GM12878 (cell line): ENCODE measurements at places on chromosomes 2 and 18. TPM values are rescaled to one million over a fixed set of nuclear protein-coding genes. Genes with fewer than 3 reads are reported as not detected.
A peak's percentile ranks its signal among the peaks of the same experiment; 100 is the strongest.

DNA sequence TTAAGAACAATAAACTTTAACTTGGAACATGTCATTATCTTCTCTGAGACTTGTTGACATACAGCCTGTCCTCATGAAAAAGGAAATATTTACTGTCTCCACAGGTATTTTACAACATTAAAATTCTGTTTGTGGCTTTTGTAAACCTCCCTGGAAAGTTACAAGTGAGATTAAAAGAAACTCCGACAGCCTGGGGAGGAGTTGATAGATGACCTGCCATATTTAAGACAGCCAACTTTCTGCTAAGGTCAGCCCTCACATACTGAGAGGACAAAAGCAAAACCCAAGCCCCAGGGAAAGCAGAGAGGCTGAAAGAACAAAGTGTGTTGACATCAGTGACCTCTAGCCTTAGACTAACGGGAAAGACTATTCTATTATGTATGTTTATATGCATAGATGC, 350.2 kb downstream of the RIT2 start:
- no peak for DNase-seq

GRCh38 chr2:205139822-205140463, 542.4 kb upstream of the NRP2 start:
- DNase-seq = no peak

GRCh38 chr2:72923833-72924352, 6.6 kb downstream of the EMX1 start:
- no peak for DNase-seq

DNA sequence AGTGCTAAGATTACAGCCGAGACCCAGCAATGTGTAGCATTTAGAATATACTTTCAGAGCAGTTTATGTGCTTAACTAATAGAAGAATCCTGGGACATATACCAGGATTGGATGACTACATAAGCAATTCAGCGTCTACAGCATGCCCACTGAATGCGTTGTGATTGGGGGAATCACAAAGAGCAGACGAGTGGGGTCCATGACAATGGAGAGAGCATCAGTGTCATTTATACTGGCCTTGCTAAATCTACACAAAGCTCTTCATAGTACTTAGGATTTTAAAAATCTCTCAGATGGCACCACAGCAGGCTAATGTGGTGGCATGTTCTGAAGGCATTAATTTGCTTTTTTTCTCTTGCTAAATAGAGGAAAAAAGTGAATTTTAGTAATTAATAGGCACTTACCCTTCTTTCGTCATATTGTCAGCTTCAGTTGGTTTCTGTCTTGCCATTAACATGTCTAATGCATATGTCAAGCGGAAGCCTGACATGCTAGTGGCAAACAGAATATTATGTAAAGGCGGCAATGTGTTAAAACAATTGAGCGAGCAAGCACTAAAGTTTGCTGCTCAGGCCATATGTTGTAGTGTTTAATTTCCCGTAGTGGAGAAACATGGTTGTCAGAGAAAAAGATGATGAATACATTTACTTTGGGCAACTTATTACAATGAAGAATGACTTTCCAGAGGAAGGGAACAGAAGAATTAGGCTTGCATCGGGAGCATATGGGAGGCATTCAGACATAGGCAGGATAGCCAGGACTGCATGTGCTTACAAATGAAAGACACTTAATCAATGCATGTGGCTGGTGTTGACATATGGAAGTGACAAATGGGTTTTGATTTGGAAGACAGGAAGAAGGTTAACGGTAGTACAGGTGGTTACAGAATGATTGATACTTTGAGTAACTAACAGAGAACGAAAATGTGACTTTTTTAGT, 145.2 kb downstream of the ICOS start:
- no peak for DNase-seq

DNA sequence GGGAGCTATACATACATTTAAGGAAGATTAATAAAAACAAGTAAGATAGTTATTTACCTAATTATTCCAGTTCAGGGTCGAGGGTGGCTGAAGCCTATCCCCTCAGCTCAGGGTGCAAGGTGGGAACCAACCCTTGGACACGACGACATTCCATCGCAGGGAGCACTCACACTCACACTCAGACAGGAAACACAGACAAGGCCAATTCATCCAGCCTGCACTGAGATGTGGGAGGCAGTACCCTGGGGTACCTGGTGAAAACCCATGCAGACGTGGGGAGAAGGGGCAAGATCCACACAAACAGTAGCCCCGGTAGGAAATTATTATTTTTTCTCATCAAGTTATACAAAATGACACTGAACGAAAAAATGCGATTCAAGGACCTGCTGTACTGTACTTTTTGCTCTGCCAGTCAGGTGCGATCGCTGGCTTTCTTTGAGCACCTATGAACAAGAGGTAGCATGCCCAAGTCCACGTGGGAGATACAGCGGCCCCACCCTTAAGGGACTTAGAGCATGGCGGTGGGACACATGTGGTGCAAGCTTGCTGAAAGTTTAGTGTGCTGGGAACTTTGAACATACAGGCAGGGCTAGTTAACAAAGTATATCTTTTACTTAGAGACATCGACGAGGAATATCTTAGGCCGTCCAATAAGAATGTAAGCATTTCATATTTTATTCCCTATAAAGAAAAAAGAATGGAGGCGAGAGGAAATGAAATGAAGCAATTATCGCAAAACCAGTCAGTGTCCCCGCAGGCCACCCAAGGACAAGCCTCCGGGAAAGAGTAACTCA, 624 bp downstream of the METTL8 start:
- no peak for DNase-seq

DNA sequence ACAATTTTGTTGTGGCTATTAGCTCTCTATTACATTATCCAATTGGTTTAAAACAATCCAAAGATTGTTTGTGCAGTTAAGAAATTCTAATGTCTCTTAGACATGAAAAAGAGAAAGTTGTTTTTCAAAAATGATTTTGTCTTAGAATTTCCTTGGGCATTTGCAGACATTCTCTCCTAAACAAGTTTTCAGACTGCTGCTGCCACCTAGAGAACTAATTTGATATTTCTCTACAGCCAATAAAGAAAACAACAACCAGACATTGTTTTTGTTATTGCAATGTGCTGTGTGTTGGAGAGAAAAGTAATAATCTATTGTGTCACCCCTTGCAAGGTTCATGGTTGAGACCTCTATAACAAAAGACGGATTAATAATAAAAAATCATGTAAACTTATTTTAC, 119.0 kb upstream of the SYT4 start:
- no peak for DNase-seq

DNA sequence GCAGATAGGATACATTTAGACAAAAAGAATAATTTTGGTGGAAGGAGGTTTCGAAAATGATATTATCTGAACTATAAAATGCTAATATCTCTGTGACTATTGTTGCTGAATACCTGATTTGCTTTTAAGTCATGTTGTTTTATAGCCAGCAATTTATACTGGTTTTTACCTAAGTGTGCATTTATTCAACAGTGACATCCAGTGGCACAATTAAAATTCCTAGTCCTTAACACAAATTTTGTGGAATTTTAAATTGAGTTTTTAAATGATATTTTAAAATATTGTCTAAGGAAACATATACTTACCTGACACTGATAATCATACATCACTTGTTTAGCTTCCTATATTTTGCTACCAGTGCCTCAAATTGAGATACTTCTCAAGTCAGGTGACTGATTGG, 144.8 kb downstream of the ARHGAP28 start:
- DNase-seq = no peak

GRCh38 chr18:24586662-24587360, 126.4 kb downstream of the HRH4 start:
- DNase-seq = no peak

DNA sequence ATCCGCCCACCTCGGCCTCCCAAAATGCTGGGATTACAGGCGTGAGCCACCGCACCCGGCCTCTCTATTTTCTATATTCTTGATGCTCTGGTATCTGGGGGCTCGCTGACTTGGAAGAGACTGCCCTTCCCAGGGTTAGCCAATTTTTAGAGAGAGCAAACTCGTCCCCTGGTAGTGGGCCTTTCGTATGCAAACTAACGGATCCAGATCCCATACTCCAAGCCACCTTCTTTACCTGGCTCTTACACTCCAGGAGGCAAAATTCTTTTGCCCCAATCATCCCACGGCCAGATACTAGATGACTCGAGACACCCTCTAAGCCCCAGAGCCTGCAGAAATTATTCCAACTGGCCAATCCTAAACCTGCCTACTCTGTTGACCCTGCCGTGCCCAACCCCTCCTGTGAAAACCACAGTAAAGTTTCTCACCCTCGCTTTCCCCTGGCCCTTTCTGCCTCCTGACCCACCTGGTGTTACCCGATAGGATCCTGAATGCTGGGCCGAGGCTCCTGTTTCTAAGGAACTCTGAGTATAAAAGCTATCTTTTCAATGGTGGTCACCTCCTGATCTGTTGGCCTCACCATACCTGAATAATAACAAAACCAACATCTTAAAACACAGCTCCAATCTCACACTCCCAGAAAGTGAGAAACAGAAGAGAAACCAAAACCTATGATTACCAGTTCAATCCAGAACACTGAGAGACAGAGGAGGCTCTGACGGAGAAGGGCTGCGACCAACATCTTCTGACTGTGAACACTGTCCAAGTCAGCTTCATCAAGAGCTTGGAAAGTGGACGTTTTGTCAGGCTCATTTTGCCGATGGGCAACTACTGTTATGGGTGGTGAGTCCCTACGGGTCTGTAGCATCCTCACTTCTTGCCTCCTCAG, 57.6 kb upstream of the ZNF532 start:
- DNase-seq = peak; percentile 56

DNA sequence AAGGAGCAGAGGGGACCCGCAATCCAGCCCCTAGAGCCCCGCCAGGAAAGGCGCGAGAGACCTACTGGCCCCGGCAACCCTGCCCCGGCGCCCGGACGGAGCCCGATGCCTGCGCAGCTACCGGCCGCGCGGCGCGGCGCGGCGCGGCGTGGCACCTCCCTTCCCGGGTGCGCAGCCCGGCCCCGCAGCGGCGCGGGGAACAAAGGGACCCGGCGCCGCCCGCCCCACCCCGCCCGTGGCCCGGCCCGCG, 307 bp downstream of the CDH2 start:
- DNase-seq = no peak

DNA sequence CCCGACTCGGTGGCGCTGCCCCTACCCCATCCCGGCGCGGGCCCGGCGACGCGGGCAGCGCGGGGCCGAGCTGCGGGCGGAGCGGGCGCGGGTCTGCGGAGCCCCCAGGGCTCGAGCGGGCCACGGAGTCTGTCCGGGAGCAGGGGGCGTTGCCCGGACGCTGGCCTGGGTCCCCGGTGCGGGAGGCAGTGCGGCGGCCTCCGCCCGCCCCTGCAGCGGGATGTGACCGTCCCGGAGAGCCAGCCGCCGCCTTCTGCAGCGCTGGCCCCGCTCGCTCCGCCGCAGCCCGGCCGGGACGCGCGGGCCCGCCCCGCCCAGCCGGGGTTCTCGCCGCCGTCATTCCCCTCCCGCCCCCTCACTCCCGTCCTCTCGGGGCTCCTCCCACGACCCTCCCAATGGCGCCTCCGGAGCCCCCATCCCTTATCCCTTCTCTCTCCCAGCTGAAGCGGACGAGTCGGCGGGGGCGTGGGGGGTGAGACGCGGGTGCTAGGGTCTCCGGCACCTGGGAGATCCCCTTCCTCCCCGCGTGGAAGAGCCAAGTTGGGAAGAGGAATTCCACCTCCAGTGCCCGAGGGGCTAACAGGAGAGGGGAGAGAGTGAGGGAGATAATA, at the start of gene FNDC4:
TSS of gene FNDC4 (minus strand) at position 257 of the 611 bp plus-strand sequence. CDS start 521 bp downstream, outside the sequence.
- no peak for DNase-seq

DNA sequence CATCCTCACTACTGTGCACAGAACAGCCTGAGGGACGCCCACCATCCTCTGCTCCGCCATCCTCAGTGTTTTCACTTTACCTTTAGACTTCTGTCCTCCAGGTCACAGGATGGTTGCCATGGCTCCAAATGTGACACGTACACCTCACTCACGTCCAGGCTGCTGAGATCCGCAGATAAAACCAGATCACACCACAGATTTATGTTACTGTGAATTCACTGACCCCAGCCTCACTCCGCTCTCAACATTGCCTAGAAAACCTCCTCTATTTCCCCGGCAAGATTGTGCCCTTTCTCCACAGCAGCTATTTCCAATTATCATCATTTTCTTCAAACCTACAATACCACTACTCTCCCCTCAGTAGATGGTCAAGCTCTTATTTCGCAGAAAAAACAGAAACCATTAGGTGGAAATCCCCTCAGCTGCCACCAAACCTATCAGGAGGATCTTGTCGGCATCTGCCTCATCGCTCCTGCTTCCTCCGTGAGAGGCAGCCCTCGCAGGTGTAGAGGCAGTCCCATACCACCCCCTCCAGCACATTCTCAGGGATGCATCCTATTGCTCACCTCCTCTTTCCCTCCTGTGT, 49.8 kb upstream of the SLC1A4 start:
- peak; percentile 75 for DNase-seq

DNA sequence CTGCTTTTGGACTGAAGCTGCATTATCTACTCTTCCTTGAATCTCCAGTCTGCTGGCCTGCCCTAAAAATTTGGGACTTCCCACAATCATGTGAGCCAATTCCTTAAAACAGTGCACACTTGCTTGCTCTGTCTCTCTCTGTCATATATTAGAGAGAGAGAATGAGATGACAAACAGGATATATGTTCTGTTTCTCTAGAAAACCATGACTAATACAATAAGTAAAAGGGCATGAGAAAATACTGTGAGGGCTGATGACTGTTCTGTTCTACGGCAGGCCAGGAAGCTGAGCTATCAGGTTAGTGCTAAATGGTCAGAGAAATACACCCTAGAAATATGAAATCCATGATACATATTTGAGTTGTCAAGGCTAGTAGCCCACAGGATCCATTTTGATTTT, 1896.8 kb upstream of the CELF4 start:
- DNase-seq = no peak

DNA sequence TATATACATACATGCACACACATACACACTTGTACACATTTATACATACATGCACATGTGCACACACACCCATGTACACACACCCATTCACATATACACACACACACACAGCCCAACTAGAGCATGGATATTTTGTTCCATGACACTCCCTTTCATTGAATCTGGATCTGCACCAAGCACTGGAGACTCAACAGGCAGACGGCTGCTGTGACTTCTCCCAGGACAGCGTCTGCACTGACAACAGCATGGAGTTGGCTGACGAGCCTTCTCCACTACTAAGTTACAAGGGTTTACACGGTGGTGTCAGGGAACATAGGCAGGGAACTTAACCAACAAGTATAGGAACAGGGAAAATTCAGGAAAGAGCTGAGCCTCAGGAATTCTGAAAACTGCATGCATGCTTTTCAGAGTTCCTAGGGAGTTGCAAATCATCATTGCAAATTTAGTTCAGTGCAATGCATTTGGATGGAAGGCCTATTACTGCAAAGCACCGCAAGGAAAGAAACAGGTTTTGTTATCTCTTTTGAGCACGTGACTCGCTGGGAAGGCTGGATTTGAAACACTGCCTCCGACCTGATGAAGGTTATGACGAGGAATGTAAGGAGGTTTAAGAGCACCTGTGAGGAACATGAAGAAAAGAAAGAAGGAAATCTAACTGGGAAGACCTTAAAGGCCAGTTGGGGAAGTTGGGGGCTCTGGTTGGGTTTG, 35.9 kb downstream of the TMEM18 start:
- no peak for DNase-seq

The CRYGA gene
- polyA plus RNA-seq = not detected in 2 replicates

The TGFA gene
- polyA plus RNA-seq = not detected in 2 replicates

The DSG1 gene
- polyA plus RNA-seq = 2.3 and 3.5 TPM in 2 replicates

The CYS1 gene
- 0.54 and 0.96 TPM in 2 replicates for polyA plus RNA-seq

The LGALSL gene
- 4.2 and 6.3 TPM in 2 replicates for polyA plus RNA-seq
